ENCODE measurements at places on chromosomes 7 and 10.
A peak's percentile ranks its signal among the peaks of the same experiment; 100 is the strongest.

- ATAC-seq = no peak
Observed at GRCh38 chr7:113548561-113548960, 370.2 kb downstream of the PPP1R3A start.

- no peak for ATAC-seq
Observed at GRCh38 chr7:84387595-84387994, 193.0 kb upstream of the SEMA3A start.

DNA sequence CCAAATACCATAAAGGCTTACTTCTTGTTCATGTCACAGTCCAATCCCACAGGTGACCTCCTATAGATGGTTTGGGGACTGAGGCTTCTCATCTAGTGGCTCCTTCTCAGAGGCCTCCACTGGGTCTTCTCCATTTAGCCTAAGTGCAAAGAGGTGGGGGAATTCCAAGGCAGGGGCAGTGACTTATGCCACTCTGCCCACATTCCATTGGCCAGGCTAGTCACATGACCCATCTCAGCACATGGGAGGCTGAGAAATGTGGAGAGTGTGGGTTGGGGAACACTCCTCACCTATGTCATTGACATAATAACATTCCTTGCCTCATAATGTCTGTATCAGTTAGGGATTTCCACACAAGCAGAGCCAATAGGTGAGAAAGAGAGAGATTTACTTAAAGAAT lies 104.3 kb upstream of the PLXNA4 start:
- ATAC-seq = peak; percentile 37

GRCh38 chr7:89685287-89685686 lies 469.0 kb upstream of the STEAP1 start:
- no peak for ATAC-seq

GRCh38 chr7:134154581-134155130 lies 27.5 kb downstream of the LRGUK start:
- ATAC-seq = no peak

DNA sequence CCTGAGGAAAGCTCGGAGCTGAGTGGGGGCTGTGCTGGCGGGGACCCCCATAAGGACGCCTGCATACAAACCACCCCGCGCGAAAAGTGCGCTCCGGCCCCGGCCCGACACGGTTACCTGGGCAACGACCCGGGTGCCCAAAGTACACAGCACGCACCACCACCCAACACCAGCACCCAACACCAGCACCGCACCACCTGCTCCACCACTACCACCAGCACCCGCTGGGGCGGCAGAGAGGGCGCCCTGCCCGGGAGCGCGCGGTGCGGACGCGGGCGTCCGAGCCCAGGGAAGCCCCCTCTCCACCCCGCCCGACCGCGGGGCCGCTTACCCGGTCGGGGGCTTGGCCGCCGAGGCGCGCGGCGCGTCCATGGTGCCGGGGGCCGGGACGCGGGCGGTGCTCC lies 345 bp downstream of the COBL start:
- peak; percentile 40 for ATAC-seq

DNA sequence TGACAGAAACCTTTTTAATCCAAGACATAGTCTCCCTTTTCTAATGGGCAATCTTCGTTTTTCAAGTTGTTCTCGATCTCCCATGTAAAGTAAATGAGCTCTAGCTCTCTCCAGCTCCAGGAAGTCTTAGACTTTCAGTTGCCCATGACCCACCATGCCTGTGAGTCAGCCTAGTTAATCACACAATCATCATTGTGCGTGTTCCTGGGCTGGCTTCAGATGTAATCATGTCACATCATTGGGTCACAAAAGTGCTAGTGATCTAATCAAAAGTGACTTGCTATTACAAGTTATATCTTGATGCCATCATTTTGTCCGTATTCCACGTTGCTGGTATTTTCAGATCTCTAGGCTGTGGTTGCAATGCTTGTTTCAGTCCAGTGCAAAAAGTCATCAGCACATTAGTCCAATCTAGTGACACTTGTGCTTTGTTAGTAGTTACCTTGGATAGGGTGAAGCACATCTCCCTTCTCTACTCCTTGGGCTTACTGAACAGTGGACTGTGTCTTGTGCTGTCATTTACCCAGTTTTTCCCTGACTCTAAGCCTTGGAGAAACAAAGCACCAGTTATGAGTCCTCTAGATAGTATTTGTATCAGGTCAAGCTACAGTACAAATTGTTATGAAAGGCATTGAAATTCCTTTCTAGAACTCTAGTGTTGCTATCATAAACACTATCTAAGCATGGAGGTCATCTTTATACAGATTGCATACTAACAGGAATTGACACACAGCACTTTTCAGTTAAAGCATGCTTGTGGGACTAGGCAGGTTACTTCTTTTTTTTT lies 316.6 kb downstream of the GFRA1 start:
- no peak for ATAC-seq

GRCh38 chr10:89097226-89097625 lies 106.6 kb downstream of the FAS start:
- no peak for ATAC-seq

Measured in stimulated activated memory B cell treated with anti-CD40 and anti-IgM and Interleukin-4, amounts not matched to agents 10 μg/mL and 1 μg/mL and 100 μg/mL, for 72 hours (primary cell).